Activated CD8-positive, alpha-beta memory T cell treated with anti-CD3 and anti-CD28 coated beads, Interleukin-2, amount 10 ng/mL, durations not matched to agents 7 days and 5 days (primary cell): ENCODE measurements at places on chromosomes 5 and 9. TPM values are rescaled to one million over a fixed set of nuclear protein-coding genes. Genes with fewer than 3 reads are reported as not detected.

- H3K36me3 ChIP-seq, result no peaks in the 10 kb centered on the region
- no peak overlapping the region for H3K27ac ChIP-seq
- H3K27me3 ChIP-seq, result peaks cover 13% of the 10 kb centered on the region
- H3K4me3 ChIP-seq, result no peak overlapping the region
- H3K4me1 ChIP-seq, result peaks cover 10% of the 10 kb centered on the region
- DNase-seq, result no peak
These were observed 19.3 kb downstream of the AK8 start for GRCh38 chr9:132858751-132859150.

DNA sequence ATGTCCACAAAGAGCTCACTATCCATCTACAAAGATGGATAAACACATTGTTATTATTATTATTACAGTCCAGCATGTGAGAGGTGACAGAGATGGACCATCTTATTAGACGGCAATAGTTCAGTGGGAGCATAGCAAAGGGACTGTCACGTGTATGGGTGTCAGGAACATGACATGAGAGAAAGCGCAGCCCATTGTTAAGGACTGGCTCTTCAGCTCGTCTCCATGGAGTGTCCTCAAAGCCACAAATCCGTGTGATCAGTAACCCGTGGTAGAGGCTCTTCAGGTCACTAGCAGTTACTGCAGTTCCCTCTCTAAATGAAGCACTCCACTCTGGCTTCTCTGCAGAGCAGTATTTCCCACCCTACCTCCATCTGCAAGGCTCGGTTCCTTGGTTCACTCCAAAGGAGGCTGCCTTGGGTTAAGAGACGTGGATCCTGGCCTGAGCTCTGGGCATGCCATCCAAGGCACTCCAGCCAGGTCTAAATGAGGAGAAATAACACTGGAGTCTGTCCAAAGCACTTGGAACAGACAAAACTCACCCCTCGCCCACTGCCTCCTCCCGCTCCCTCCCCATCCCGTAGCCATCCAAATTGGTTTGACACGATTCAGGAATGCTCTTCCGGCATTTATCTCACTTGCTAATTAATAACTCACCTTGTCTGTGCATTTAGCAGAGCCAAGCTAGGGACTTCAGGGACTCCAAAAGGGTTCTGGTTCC lies 122.3 kb upstream of the WWC1 start:
- H3K4me1 ChIP-seq, result no peaks in the 10 kb centered on the region
- no peaks in the 10 kb centered on the region for H3K36me3 ChIP-seq
- peaks cover 8% of the 10 kb centered on the region for H3K27me3 ChIP-seq
- no peak for DNase-seq
- H3K27ac ChIP-seq, result no peak overlapping the region

GRCh38 chr5:90644132-90644531 lies 85.5 kb downstream of the ADGRV1 start:
- no peak overlapping the region for H3K27ac ChIP-seq
- no peak for DNase-seq
- no peaks in the 10 kb centered on the region for H3K4me1 ChIP-seq

GRCh38 chr5:96037128-96037527 lies 75.5 kb upstream of the ELL2 start:
- H3K36me3 ChIP-seq, result peaks cover 3% of the 10 kb centered on the region
- H3K27ac ChIP-seq, result no peak overlapping the region
- H3K27me3 ChIP-seq, result peaks cover 5% of the 10 kb centered on the region
- DNase-seq, result no peak
- no peaks in the 10 kb centered on the region for H3K4me1 ChIP-seq

- H3K36me3 ChIP-seq, result no peaks in the 10 kb centered on the region
- no peaks in the 10 kb centered on the region for H3K27me3 ChIP-seq
- no peak overlapping the region for H3K4me3 ChIP-seq
- H3K27ac ChIP-seq, result no peak overlapping the region
- DNase-seq, result no peak
These were observed 338.1 kb upstream of the ADAMTS16 start for GRCh38 chr5:4802044-4802443.

- no peaks in the 10 kb centered on the region for H3K27me3 ChIP-seq
- no peak overlapping the region for H3K4me3 ChIP-seq
- H3K4me1 ChIP-seq, result peaks cover 55% of the 10 kb centered on the region
- H3K36me3 ChIP-seq, result peaks cover 16% of the 10 kb centered on the region
- DNase-seq, result peak; percentile 52
These were observed 8.4 kb downstream of the RALGDS start for GRCh38 chr9:133112663-133113026.

DNA sequence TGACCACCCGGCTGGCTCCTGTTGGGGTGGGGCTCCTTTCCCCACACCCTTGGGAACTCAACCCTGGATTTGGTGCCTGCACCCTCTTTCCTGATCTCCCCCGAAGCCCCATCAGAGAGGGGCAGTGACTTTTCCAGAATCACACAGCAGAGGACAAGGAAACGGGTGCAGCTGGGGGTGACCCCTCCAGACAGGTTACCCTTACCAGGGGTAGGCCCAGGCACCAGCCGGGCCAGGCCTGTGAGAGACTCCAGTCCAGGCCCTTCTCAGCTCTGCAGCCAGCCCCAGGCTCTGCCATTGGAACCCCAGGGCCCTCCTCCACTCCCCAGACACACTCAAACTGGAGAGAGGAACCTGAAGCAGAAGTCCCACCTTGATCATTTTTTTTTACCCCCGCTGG lies 19.0 kb upstream of the PHYHD1 start:
- peak overlapping the region; percentile 97 for H3K27ac ChIP-seq
- H3K4me1 ChIP-seq, result peaks cover 72% of the 10 kb centered on the region
- no peaks in the 10 kb centered on the region for H3K27me3 ChIP-seq
- peak overlapping the region; percentile 30 for H3K4me3 ChIP-seq
- peaks cover 14% of the 10 kb centered on the region for H3K36me3 ChIP-seq

DNA sequence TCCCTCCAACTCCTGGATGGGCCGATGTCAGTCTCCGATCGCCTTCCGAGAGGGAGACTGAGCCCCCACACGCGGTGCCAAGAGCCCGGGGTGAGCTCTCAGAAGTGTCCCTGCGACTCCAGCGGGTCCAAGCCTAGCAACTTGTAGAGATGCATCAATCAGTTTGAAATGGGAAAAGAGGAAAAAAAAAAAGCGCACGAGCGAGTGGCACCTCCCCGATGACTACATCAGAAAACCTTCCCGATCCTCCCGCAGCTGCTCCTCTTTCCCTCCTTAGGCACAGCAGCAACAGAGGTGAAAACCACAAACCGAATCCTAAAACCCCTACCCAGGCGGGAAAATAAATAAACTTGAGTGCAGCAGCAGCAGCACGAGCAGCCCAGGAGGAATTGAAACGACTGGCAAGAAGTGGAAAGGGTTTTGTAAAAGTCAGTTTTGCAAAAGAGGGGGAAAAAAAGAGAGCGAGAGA lies 1.0 kb upstream of the EFNA5 start:
- H3K36me3 ChIP-seq, result no peaks in the 10 kb centered on the region
- peak overlapping the region; percentile 61 for H3K4me3 ChIP-seq
- peak overlapping the region; percentile 40 for H3K27ac ChIP-seq
- H3K27me3 ChIP-seq, result peaks cover 80% of the 10 kb centered on the region

GRCh38 chr5:88746438-88746882 lies 136.5 kb downstream of the MEF2C start:
- no peak overlapping the region for H3K27ac ChIP-seq
- H3K27me3 ChIP-seq, result peaks cover 10% of the 10 kb centered on the region
- no peak overlapping the region for H3K4me3 ChIP-seq
- no peak for DNase-seq
- H3K36me3 ChIP-seq, result no peaks in the 10 kb centered on the region

The IFNE gene
- total RNA-seq, result not detected

The MYORG gene
- total RNA-seq, result 4.2 TPM

The DDX4 gene
- 0.29 TPM for total RNA-seq

The CCL27 gene
- not detected for total RNA-seq
